ENCODE measurements at places on chromosomes 11 and 22.

DNA sequence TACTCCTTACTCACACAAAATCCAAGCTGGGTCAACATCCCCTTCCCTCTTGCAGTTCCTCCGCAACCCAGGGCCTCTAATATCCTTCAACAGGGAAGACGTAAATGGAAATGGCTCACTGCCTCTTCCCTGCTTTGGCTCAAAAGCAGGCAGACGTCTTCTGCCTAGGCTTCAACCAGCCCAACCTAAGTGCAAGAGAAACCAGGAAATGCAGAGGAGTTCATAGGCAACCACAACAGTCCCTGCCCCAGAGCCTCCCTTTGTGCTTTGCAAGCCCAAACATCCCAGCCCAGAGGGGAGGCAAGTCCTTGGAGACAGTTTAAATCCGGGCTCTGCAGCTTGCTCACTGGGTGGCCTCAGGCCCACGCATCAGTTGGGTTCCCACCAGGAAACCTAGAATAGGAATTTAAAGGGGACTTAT, 33.3 kb downstream of the CD6 start:
- DNase-seq, result no peak

DNA sequence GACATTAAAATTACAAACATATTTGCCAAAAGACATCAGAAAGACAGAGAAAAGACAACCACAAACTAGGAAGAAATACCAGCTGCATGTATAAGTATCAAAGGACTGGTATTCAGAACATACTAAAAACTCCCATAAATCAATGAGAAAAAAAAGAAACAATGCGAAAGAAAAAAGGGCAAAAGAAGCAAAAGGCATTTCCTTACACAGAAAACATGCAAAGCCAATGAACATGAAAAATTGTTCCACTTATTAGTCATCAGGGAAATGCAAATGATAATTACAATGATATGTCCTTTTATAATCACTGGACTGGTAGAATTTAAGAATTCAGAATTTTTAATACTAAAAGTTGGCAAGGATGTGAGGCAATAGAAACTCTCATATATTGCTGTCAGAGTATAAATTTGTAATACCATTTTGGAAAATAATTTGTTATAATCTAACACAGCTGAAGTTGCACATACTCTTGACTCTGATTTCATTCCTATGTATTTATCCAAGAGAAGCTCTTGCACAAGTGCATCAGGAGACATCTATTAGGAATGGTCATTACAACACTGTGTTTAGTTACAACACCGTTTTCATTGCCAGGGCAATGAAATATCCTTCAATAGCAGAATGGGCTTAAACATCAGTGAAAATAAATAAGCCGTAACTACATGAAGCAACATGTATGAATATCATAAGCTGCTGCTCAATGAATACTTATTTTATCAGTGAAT, 279.7 kb downstream of the SWAP70 start:
- no peak for DNase-seq

DNA sequence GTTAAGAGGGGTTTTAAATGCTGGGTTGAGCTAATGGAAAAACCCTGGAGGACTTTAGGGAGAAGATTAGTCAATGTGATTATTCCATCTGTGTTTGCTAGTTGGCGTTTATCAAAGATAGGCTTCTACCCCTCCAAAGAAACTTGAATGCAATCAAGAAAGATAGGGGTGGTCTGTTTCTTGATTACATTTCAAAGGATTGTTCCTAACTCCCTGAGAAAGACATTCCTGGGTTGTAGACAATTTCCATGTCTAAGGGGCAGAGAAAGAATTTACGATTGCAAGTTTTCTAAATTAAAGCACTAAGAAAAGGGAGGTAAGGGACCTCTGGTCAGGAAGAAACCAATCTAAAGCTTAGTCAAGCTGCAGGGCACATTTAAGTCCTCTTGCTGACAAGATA, 2268.7 kb downstream of the LRRC4C start:
- DNase-seq, result no peak

GRCh38 chr11:78925387-78925786, 350.7 kb upstream of the NARS2 start:
- no peak for DNase-seq

DNA sequence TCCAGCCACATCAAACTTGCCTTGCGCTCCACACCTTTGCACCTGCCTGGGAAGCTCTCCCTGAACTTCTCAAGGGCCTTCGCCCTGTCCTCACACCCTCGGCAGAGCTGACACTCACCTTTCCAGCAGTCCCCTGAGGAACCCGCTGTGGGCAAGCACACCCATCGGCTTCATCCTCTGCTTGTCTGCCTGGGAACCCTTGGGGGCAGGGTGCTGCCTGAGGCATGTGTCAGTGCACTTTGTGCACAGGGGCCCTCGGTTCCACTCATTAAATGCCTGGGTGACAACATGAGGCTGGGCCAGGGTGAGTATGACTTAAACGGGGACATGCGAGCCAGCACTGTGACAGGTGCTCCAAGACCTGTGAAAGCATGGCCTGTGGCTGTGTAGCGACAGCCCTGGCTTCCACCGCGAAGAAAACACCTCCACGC, 2.6 kb upstream of the LRFN4 start:
- no peak for DNase-seq

DNA sequence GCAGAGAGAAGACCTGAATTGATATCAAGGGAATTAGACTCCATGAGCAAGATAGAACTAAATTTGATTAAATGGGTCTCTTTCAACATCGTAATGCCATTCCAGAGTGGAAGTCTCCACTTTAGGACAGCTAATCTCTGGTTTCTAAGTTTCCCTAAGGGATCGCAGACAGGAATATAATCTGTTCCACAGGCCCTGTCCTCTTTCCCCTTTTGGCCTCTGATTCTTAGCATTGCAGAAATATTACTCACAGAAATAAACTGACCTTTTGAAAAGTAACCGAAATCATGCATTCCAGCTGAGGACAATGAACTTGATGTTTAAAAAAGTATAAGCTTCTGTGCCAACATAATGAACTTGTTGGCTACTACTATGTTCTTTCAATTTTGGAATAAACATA, 227.8 kb downstream of the ETS1 start:
- no peak for DNase-seq

- no peak for DNase-seq
Measured at GRCh38 chr22:39293766-39294368, 25.6 kb downstream of the RPL3 start.
